Nasal cavity respiratory epithelium epithelial cell of viscerocranial mucosa (primary cell): ENCODE measurements at places on chromosomes 7 and 10. TPM values are rescaled to one million over a fixed set of nuclear protein-coding genes. Genes with fewer than 3 reads are reported as not detected.

The UPK3B gene
- total RNA-seq = 1.4 and 6.7 TPM in 2 replicates

The TMEM225B gene
- 0.43 and 1.4 TPM in 2 replicates for total RNA-seq

The ITIH2 gene
- not detected in 2 replicates for total RNA-seq

The ESYT2 gene
- total RNA-seq = 84.8 and 117 TPM in 2 replicates

The SFRP4 gene
- not detected in 2 replicates for total RNA-seq

The PRRT4 gene
- total RNA-seq = 0.21 and 0.68 TPM in 2 replicates

The CCL24 gene
- 0.43 TPM in 1 of 2 replicates, not detected in the other for total RNA-seq

The GRM8 gene
- total RNA-seq = not detected in 2 replicates
